ENCODE measurements at places on chromosomes 2 and 18.

DNA sequence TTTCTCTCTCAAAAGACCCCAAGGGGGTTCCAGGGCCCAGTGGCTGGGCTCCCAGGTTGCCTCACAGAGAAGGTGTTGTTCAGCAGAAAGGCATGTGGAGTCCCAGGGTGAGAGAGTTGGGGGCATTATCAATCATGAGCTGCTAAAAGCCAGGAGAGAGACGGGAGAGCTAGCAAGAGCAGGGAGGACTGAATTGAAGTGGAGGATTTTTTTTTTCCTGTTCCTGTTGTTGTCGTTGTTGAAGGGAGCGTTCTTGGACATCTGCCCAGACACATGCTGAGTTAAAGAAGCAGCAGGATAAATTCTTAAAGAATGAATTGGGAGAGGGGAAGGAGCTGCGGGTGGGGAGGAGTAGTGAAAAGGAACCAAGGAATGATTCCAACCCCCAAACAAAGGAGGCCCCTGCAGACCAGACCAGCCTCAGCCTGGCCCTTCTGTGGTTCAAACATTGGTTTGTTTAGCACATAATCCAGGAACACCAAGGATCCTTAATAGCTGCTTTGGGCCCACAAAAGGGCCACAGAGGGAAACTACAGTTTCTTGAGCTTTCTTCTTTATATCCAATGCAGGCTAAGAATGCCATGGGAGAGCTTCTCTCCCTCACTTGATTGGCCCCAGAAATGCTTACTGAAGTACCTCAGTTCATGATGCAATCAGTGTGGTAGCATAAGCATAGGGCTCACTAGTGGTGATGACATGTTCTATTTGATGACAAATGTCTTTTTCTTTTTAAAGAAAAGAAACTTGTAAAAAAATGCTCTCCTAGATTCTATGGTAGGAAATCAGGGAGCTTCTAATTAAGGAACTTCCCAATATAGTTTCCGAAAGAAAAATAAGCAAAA lies 146.0 kb downstream of the SETBP1 start:
- no peak for DNase-seq

GRCh38 chr2:157771234-157771633 lies 104.9 kb downstream of the ACVR1 start:
- no peak for DNase-seq

GRCh38 chr18:70431203-70431624 lies 142.4 kb downstream of the SOCS6 start:
- DNase-seq: peak; percentile 33

DNA sequence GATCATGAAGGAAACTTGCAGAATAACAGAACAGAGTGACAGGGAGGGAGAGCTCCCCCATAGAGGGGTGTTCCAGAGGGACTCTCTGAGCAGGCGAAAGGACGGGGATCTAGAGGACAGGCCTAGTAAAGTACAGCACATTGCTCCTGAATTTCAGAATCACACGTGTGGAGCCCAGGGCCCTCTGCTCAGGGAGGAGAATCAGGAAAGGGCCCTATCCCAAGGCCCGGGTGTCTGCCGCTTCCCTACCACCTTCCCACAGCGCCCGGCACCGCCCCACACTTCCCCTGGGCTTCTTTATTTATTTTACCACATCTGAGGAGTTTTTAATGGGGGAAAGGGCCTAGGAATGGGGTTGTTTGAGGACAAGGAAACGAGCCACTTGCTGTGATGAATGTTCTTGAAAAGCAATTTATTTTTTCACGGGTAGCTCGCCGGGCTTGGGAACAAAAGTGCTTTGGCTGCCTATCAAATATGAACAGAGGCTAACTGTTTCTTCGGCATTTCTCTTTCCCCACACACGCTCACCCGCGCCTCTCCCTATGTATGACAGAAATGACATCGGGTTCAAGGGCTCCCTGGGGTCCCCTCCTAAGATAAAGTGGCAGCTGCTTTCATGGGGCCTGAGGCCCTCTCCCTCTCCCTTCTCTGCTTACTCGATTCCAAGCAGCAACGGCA lies 79.3 kb upstream of the GLI2 start:
- no peak for DNase-seq

- DNase-seq: no peak
Measured at GRCh38 chr2:20632446-20632990, 18.4 kb downstream of the HS1BP3 start.

- no peak for DNase-seq
Measured at GRCh38 chr2:109393662-109393972, 220.1 kb downstream of the SEPTIN10 start.

DNA sequence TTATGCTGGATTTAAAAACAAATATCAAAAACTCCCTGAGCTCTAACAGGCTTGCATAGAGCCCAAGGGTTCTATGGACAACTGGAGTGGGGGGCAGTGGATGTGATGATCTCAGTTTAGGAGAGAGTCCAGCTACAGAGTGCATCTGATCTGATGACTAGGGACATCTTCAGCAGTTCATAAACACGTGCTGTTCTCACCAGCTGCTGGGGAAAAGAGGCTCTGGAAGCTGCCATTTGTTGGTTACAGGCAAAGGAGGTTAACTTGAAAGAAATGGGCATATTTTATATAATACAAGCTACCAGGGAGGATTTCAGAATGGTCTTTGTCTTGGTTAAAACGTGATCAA lies 36.0 kb upstream of the ZNF396 start:
- DNase-seq: no peak

- DNase-seq: no peak
Measured at GRCh38 chr18:46373791-46374190, 269.6 kb downstream of the HAUS1 start.

DNA sequence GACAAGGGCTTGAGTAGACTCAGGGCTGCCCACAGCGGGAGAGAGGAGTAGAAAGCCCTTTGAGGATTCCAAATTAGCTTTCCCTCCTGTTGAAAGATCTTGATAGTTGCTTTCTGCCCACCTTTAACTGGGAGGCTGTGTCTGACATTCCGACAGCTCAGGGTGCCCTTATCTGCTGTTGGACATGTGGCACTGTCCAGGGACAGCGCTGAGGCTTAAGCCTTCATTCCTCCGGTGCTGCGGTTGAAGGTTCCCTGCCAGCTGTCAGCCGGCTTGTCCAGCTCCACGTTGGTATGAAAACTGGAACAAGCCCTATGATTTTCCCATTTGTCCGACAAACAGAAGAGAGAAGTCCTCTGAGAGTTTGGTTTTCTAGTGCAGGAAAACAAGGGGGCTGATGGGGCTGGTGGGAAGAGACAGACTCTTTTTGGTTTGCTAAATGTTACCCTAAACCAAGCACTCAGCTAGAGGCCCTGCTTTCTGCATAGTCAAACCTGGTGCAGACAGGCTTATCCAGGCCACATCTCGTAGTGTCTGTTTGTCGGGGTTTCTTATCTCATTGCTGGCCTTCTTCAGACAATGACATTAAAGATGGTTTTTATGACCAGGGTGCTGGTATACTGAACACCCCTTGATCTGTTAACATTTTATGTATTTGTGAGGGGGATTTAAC lies 24.5 kb downstream of the GREB1 start:
- DNase-seq: no peak

DNA sequence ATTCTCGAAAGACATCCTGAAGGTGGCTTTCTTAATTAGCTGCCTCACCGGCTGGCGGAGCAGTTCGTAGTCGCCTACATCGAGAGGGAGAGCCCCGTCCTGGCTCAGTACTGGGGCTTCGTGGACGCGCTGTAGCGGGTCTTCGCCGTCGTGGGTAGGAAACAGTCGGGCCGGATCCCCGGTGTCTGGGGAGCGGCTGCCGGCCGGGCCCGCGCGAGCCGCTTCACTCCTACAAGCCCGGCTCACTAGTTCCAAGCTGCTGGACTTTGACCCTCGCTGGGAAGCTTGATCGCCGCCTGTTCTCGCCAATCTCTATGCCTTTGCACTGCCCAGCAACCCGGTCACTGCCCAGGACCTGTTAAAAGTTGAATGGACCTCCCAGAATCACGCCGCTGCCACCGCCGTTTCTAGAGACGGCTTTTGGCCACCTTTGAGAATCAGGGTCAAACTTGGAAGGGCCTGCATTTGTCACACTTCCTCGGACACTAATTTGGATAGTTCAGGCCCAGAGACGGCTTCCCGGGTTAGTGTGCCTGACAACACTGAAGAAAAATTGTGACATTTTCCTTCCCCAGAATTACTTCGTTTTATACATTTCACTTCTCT lies 41.4 kb upstream of the AKAIN1 start:
- DNase-seq: no peak

DNA sequence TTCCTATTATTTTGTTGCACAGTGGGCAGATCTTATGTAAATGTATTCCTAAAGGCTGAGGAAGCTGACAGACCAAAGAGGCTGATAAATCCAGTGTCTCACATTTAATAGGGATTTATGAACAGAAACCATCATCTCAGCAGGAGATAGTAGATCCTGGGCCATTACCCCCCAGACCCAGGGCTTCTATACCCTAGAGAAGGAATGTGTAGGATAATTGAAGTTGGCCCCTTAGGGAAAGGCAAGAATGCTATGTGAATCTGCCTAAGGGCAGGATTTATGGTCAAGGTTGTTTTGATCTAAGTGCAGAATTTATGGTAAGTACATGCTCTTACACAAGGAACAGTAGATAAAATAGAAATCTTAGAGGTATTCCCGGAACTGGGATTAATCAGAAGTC lies 29.0 kb downstream of the RPL37A start:
- DNase-seq: no peak

- DNase-seq: no peak
Measured at GRCh38 chr2:135664623-135665068, 77.0 kb upstream of the UBXN4 start.

DNA sequence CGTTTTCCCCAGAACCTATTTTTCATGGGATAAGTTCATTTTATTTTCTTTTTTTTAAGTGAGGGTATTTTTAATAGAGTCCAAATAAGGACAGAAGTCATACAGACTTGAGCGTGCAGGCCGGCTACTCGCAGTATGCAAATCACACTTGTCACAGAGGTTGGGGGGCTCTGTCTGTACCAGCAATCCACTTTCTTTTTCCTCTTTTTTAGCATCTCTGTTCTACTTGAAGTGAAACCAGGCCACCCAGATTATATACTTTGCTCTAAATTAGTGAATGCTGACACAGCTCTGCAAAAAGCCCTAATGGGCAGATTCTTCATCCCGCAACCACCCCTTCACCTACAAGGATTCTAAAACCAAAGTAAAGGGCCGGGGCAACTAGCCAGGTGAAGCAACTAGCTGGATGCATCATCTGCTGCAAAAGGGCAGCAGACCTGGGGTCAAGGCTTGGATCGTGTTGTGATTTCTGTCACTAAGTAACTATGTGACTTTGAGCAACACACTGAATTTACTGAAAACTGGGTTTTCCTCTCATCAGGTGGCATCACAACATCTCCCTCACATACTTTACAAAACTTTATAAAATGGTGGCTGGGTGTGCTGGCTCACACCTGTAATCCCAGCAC lies 18.4 kb downstream of the KDSR start:
- DNase-seq: no peak

- no peak for DNase-seq
Measured at GRCh38 chr18:58552896-58553295, 76.0 kb downstream of the ALPK2 start.

Measured in HTR-8/SVneo (cell line).